ENCODE measurements at places on chromosomes 4 and X.

- no peak for DNase-seq
Observed at GRCh38 chr4:48300004-48300403, 30.4 kb upstream of the TEC start.

DNA sequence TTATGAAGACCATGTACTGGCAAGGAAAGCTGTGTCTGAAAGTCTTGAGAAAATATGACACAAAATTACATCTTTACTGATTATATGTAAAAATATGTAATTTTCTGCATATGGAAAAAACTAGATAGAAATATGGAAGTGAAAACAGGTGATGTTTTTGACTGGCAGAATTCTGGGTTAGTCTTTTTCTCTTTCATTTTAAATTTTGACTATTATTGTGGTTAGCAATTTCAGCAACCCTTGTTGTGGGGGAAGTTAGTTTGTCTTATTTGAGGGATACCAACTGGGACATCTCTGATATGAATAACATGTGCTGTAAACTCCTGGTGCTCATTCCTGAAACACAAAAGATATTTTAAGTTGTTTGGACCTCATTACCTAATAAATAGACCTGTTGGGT lies 49.9 kb upstream of the CPEB2 start:
- DNase-seq = no peak

- no peak for DNase-seq
Observed at GRCh38 chrX:19810802-19811201, 76.6 kb downstream of the SH3KBP1 start.

GRCh38 chrX:73916931-73917667 lies 354.1 kb downstream of the CHIC1 start:
- DNase-seq = no peak

GRCh38 chr4:100722133-100722532 lies 204.3 kb upstream of the EMCN start:
- DNase-seq = no peak

GRCh38 chrX:77977518-77977917 lies 8.1 kb upstream of the PGAM4 start:
- DNase-seq = no peak
